ENCODE measurements at places on chromosomes 5 and 9.

GRCh38 chr5:138946831-138947560 is 71.9 kb upstream of the LRRTM2 start:
- no peak overlapping the region for H3K4me3 ChIP-seq
- H3K4me1 ChIP-seq: peaks cover 19% of the 10 kb centered on the region
- H3K36me3 ChIP-seq: no peaks in the 10 kb centered on the region
- H3K27ac ChIP-seq: no peak overlapping the region
- no peaks in the 10 kb centered on the region for H3K27me3 ChIP-seq

DNA sequence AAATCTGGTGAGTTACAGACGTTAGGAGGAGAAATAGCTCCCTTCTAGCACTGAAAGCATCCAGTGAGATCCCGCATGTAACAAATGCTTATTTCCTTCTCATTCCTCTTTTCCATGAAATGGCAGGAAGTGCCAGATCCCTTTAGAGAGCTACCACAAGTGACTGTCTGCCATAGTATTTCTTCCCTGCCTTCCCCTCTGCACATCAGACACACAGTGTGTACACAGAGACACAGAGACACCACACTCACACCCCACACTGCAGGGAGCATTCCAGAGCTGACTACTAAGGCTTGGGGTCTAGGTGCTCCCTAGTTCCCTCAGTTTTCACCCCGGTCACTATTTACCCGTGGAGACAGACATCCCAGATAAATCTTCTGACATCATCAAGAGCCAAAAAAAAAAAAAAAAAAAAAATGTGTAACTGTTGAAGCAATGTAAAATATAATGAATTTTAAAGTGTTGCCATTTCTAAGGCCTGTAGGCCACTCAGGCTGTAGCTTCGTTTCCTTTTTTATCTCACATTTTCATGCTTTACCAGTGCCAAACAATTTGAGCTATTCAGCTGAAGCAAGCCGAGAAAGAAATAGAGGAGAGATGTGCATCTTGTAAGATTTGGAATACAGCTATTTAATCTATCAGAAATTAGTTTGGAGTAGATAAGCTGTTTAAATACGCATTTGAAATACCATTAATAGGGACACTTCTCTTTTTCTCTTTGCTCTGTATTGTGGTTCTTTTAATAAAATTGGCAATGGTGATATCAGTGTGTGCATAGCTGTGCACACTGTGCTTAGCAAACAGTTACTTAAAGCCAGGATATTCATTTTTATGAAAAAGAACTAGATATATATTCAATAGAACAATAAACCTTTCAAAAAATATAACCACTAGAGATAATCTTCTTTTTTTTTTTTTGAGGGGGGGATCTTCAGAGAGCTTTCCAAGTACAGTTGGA is 405.5 kb downstream of the PDE4D start:
- H3K27me3 ChIP-seq: no peaks in the 10 kb centered on the region
- H3K36me3 ChIP-seq: no peaks in the 10 kb centered on the region
- H3K4me1 ChIP-seq: peaks cover 13% of the 10 kb centered on the region
- no peak for DNase-seq

- no peak overlapping the region for H3K27ac ChIP-seq
- no peak overlapping the region for H3K4me3 ChIP-seq
- no peaks in the 10 kb centered on the region for H3K36me3 ChIP-seq
- DNase-seq: no peak
These were observed 17.4 kb downstream of the MAML1 start for GRCh38 chr5:179749857-179750508.

- no peak for DNase-seq
- H3K27me3 ChIP-seq: no peaks in the 10 kb centered on the region
- H3K36me3 ChIP-seq: no peaks in the 10 kb centered on the region
These were observed 1.1 kb upstream of the AKNA start for GRCh38 chr9:114388764-114389375.

DNA sequence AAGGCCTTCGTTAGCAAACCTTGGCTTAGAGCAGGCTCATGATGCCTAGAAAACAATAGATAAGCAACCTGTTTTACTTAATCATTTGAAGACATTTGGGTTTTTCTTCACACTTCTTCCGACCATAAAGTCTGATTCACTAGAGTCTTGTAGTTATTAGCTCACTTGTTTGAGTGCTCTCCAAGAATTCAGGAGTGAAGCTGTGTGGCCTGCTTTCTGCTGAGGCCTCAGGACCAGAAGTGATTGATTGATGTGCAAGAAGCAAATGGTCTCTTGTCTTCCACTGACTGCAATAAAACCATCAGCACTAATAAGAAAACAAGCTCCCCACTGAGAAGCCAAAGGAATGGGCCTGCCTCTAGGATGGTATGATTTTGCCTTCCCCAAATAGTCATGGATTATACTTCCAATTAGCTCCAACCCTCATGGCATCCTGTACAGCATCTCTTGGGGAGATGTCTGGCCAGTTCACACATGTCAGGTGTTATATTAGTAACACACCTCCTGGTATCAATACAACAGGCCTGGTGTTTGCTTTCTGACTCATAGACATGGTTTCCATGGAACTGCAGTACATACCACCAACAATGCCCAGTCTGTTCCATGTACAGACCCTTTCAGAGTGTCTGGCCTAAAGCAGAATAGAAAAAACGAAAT is 317.6 kb downstream of the CWC27 start:
- H3K27ac ChIP-seq: no peak overlapping the region
- H3K27me3 ChIP-seq: no peaks in the 10 kb centered on the region
- no peaks in the 10 kb centered on the region for H3K4me1 ChIP-seq
- DNase-seq: no peak

DNA sequence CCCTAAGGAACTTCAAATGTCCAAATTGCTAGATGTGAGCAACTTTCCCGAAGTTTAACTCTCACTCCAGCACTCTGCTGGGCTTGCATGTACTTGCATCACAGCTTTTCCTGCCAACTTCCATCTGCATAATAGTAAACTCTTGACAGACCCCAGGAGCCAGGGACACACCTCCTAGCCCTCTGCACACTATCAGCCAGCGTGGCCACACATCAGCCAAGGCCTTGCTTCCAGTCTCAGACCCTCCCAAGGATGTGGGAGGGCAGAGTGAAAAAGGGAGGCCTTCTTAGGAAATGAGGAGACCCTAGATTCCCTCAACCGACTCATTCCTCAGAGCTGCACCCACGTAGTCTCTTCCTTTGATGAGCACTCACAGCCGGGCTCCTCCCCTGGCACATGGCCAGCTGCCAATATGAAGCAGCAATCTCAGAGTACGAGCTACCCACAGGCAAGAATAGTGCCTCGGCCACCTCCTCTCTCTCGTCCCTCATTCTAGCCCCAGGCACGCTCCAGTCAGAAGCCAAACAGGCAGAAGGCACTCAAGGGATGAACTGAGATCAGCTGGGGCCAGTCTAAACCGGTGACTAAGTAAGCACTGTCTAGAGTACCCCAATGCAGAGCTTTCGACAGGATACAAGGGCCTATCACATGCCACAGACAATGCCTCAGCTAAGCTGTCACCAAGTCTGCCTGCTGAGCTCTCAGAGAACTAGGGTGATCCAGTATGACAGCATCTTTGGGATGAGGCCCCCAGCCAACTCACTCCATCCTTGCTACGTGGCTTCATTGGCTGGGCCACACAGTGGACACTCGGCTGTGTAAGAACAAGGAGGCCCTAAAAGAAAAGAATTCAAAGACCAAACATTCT is 2.3 kb downstream of the P4HA2 start:
- H3K4me3 ChIP-seq: peak overlapping the region; percentile 29
- H3K27ac ChIP-seq: peak overlapping the region; percentile 66
- no peaks in the 10 kb centered on the region for H3K36me3 ChIP-seq
- H3K4me1 ChIP-seq: peaks cover 41% of the 10 kb centered on the region

DNA sequence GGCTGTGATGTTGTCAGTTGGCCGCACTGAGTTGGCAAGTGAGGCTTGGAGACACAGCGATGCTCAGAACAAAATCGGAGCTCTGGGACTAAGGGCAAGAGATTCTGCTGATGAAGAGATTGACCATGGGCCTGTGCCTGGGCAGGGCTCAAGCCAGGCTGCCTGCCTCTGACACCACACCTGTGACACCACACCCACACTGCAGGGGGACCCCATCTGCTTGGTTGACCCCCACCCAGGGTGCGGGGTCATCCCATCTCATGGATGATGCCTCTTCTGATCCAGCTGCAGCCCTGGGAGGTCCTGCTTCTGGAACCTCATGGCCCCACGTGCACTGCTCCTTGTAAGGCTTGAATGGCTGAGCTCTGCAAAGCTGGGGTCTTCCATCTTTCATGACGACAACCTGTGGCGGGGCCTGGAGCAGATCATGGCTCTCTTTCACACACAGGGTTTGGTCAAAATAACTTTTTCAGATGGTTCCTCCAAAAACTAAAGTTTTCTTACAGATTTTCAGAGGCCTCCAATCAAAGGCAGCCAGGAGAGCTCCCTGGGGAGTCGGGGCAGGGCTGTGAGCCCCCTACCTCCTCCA is 185.2 kb downstream of the GADD45G start:
- no peak for DNase-seq
- no peaks in the 10 kb centered on the region for H3K27me3 ChIP-seq
- no peak overlapping the region for H3K4me3 ChIP-seq
- H3K4me1 ChIP-seq: no peaks in the 10 kb centered on the region
- no peaks in the 10 kb centered on the region for H3K36me3 ChIP-seq

DNA sequence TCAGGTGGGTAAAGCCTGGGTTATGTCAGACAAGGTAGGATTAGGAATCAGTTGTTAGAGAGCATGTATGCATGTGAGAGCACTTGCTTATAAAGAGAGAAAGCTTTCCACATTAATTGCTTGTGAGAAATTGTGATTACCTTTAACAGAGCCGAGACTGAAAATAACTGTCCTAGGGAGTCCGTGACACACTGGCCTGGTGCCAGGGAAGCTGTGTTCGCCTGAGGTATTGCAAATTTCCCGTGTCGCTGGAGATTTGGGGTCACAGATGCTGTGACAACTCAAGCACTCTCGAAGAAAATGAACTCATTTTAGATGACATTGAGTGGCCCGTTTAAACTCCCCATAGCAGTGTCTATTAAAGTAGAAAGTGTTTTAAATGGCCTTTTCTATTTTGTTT is 9.6 kb downstream of the SLC1A1 start:
- DNase-seq: no peak
- H3K27me3 ChIP-seq: no peaks in the 10 kb centered on the region
- H3K4me1 ChIP-seq: no peaks in the 10 kb centered on the region
- no peak overlapping the region for H3K4me3 ChIP-seq

DNA sequence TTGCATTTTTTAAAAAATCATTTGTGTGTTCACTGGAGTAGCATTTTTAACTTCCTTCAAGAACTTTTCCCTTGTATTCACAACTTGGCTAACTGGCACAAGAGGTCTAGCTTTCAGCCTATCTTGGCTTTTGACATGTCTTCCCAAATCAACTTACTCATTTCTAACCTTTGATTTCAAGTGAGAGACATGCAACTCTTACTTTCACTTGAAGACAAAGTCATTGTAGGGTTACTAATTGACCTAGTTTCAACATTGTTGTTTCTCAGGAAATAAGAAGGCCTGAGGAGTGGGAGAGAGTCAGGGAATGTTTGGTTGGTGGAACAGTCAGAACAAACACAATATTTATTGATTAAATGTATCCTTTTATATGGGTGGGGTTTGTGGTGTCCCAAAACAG is 95.0 kb upstream of the C9orf72 start:
- DNase-seq: no peak
- no peaks in the 10 kb centered on the region for H3K27me3 ChIP-seq
- H3K4me3 ChIP-seq: no peak overlapping the region
- no peaks in the 10 kb centered on the region for H3K36me3 ChIP-seq
- no peaks in the 10 kb centered on the region for H3K4me1 ChIP-seq
- H3K27ac ChIP-seq: no peak overlapping the region

DNA sequence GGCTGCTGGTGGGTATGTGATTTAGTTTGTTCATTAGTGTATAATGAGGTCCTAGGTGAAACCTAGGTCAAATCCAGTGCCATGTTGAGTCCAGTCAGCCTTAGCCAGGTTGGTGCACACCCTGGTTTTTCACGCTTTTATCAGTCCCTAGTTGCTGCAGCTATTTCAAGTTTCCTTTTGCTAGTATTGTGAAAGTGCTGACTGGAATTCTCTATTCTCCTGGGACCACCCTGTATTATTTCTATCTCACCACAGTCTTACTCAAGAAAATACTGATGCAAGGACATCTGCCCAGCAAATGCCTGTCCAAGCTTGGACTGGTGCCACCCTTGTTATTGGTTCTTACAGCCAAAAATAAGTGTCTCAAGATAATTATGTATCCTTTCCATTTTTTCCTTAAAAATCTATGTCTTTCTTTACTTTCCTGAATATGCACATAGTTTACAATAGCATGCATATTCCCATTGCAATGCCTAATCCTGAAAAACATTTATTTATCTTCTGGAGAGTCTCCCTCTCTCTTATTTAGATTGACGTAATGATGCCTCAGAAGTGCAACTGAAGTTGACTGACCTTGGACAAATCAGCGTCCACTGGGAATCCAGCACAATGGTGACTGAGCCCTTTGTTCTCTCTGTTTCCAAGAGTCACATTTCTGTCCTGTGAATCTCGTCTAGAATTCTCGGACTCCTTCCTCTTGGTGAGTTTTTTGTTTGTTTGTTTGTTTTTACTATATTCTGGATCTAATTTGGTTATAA is 1075.0 kb downstream of the CDH9 start:
- no peaks in the 10 kb centered on the region for H3K36me3 ChIP-seq
- H3K27ac ChIP-seq: no peak overlapping the region
- H3K4me3 ChIP-seq: no peak overlapping the region
- no peak for DNase-seq

- no peak overlapping the region for H3K4me3 ChIP-seq
- H3K4me1 ChIP-seq: no peaks in the 10 kb centered on the region
- no peak for DNase-seq
- H3K36me3 ChIP-seq: no peaks in the 10 kb centered on the region
- no peaks in the 10 kb centered on the region for H3K27me3 ChIP-seq
- H3K27ac ChIP-seq: no peak overlapping the region
These were observed 300.0 kb downstream of the KIF4B start for GRCh38 chr5:155313518-155313917.

DNA sequence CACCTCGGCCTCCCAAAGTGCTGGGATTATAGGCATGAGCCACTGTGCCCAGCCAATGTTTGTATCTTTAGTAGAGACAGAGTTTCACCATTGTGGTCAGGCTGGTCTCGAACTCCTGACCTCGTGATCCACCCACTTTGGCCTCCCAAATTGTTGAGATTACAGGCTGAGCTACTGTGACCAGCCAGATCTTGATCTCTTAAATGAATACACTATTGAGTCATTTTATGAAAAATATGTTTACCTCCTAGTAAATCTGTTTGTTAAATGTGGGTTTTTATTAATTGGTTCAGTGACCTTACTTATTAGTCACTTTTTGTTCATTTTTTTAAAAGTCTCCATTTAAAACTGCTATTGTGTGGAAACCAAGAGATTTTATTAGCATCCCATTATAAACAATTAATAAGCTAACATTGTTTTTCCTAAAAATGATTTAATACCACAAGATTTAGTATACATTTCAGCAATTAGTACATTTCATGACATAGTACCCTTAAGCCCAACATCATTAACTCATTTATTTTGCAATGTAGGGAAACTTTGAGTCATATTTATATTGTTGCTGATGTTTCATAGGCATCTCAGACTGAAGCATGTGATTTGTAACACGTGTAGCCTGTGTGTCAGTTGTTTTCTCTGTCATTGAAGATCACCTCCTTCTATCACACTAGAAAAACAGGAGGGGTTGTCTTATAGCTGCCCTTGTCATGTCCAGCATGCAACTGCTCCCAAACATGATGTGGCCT is 261.2 kb downstream of the TAF11L14 start:
- H3K36me3 ChIP-seq: no peaks in the 10 kb centered on the region
- no peak overlapping the region for H3K4me3 ChIP-seq

Measured in astrocyte (in vitro differentiated cells and primary cell).